ENCODE measurements at places on chromosomes 1 and 21.

- no peak for DNase-seq
These were observed 26.2 kb downstream of the LEMD1 start for GRCh38 chr1:205395616-205396015.

GRCh38 chr21:27248814-27249213, 281.9 kb upstream of the ADAMTS5 start:
- DNase-seq = no peak

GRCh38 chr21:28877318-28877884, 115.3 kb downstream of the LTN1 start:
- DNase-seq = no peak

DNA sequence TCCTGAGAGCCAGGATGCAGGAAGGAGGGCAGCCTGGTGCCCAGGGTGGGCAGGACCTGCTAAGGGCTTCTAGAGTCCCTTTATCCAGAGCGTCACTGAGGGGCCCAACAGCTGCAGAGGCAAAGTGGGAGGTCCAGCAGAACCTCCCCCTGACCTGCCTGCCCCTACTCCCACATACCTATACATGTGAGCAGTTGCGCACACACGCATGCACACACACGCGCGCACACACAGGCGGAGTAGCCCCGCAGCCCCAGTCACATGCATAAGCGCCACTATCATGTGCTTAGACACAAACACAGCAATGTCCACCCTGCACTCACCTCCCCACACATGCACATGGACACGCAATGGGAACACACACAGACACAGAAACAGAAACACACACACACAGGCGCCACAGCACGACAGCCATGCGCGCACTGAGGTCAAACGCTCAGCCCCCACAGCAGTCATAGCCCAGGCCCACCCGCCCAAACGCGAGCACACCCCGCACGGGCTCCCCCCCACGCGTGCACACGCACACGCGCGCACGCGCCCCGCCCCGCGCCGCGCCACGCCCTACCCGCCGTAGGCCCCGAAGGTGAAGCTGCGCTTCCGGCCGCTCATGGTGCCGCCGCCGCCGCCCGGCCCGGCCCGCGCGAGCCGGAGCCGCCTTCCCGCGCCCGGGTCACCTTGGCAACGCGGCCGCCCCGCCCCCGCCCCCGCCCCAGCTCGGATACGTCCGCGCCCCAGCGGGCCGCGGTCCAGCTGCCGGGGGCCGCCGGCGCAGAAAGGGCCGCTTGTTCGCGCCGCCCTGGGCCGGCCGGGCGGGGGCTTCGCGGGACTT, 17.7 kb downstream of the RAP1GAP start:
- no peak for DNase-seq

DNA sequence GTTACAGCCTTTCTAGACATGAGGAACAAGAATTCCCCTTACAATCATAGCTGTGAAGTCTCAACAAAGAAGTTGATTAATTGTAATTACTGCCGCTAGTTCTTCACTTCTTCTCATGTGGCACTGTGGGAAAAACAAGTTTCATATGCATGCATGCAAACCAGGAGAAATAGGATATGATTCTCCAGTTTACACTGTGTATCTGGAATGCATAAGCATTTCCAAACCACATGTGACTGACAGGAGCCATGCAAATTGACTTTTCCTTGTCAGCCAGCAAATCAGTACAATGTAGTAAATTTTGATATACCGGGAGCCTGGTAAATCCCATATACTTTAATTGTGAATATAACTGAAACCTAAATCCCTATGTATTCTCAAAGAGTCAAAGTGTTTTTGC, 279.3 kb downstream of the PAPPA2 start:
- DNase-seq = no peak

DNA sequence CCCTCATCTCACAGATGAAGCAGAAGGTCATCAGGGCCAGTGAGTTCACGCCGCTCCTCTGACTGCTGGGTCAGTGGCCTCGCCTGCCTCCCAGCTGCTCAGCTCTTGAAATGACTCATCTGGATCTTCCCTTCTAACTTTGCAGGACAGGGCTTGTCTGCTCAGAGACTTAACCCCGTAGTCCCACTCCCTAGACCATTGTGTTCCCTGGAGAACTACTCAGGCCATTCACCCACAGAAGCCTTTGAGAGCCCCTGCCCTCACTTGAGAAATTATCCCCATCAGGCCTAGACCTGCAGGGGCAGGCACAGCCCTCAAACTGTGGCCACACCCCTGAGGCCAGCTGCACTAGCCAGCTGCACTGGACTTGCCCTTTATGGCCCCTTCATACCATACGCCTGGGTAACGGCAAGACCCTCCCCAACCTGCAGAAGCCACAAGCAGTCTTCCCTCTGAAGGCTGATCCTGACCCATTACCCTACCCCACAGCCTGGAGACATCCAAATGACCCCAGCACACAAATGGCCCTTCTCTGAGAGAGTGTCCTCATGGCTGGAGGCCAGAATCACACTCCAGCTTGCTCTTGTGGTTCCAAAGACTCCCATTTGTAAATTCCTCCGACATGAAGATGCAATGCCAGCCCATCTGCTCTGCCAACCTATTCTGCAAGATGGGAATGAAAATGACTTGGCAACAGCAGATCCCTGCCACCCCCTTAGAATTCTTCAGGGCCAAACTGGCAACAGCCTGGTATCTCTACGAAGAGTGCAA, 33.2 kb downstream of the RCSD1 start:
- DNase-seq = no peak
